ENCODE measurements at places on chromosomes 3 and 15.

DNA sequence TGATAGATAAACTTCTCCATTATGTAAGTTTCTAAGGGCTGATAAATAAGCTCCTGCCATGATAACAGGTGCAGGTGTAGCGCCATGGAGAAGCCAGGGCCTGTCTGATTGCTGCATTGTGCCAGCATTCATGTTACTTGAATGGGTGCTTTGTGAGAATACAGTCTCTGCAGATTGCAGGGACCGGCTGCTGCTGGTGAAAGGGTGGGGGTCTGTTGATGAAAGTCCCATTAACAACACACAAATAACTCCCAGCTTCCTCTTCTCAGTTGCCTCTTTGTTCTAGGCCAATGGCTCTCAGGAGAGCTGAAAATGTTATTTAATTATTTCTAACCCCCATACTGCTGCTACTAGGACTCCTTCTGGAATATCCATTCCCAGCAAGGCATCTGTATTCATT is 77.2 kb downstream of the RTP4 start:
- no peak for DNase-seq

DNA sequence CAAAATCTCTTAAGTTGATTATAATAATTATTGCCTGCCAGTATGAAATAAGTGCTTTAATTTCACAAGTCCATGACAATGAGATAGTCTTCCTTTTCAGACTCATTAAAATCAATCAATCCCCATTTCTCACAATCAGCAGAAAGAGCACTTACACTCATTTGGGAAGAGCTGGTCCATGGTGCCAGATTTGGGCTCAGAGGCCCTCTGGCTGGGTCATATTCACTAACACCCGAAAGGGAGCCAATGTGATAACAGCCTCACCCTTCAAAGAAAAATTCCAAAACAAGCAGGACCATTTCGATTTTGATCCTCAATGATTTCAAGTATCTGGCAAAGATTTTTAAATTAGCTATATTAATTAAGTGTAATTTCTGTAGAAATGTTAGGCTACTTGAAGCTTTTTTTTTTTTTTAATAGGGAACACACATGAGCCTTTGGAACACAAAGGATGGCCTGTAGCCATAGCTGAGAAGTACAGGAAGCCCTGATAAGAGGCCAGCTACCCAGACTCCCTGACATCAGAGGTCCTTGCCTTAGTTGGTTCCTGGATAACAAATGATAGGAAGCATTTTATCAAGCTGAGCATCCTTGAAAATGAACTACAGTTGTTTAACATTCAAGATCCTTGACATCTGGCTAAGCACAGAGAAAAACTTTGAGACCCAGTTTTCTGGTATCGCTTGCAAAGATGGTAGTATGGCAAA is 17.1 kb downstream of the MCF2L2 start:
- no peak for DNase-seq

GRCh38 chr3:121835465-121835801 is 424 bp downstream of the EAF2 start:
- DNase-seq, result no peak

DNA sequence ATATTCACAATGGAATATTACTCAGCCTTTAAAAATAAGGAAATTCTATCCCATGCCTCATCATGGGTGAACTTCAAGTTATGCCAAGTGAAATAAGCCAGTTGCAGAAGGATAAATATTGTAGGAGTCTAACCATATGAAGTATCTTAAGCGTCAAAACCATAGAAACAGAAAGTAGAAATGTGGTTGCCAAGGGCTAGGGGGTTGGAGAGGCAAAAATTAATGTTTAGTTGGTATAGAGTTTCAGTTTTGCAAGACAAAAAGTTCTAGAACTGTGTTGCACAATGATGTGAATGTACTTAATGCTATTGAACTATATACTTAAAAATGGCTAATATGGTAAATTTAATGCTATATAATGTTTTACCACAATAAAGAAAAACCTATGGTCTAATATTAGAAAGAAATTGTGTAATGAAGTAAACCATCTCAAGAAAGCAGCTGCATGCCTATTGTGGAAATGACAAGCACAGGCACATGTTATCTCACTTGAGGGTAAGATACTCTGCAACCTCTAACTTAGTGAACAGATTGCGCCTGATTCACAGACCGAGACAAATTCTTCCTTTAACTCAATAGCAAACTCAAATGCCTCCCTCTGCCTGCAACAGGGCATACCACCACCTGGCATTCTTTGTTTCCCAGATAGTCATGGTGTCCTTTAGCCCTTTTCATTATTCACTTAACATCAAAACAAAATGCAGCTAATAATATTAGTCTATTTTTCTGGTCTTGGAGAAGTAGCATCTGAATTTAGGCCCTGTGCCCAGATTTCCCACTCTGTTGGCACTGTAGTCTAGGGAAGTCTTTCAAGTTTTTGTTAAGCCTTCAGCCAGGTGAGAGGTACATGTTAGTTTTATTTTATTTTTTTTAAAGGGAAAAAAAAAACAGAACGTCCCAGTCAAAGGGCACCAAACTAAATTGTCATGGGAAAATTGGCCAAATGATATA is 80.2 kb upstream of the ACP3 start:
- DNase-seq, result no peak

- no peak for DNase-seq
These were observed 459.4 kb upstream of the TGFBR2 start for GRCh38 chr3:30146978-30147377.

DNA sequence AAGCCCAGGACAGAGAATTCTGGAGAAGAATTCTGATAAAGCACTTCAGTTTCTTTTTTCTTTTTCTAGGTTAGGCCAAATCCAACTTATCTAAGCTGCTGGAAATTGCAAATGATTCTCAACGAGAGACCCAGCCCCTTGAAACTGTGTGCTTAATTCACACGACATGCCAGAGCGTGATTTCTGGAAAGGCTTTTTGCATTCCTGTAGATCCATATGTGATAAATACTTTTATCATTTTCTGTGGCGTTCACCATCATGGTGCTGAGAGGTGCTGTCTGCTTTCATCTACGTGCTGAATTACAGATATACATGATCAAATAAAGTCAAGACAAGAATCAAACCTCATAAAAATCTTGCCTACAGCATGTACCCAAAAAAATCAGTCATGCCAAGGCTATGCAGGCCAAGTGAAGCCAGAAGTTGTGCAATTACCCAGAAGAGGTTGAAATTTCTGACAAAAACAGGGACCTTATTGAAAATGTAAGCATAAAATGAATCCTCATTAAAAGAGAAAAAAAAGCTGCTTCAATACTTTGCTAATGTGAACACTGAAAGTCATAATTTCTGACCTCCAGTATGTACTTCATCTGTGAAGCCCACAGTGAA is 10.8 kb upstream of the MEF2A start:
- no peak for DNase-seq

GRCh38 chr15:70526221-70526973 is 237.0 kb downstream of the UACA start:
- peak; percentile 95 for DNase-seq

DNA sequence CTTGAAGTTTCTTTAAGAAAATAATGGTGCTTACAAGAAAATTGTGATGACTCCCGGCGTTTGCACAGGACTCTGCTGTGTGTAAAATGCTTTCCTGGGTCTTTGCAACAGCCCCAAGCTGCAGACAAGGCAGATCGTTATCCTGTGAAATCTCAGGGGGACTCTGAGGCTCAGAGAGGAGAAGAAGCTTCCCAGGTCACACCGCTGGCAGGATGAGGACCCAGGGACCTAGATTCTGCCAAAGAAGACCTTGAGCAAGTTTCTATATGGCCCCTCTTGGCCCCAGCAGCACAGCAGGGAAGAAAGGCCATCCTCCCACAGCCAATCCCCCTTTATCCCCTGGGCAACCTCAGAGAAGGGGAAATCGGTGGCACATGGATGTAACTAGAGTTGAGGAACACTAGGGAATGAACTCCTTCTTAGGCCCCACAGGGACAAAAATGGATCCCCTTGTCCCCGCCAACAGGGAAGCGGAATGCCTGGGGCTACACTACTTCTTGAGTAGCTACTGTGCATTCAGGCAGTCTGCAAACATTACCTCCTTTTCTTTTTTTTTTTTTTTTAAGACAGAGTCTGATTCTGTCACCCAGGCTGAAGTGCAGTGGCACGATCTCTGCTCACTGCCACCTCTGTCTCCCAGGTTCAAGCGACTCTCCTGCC is 72.8 kb downstream of the CPN2 start:
- no peak for DNase-seq

DNA sequence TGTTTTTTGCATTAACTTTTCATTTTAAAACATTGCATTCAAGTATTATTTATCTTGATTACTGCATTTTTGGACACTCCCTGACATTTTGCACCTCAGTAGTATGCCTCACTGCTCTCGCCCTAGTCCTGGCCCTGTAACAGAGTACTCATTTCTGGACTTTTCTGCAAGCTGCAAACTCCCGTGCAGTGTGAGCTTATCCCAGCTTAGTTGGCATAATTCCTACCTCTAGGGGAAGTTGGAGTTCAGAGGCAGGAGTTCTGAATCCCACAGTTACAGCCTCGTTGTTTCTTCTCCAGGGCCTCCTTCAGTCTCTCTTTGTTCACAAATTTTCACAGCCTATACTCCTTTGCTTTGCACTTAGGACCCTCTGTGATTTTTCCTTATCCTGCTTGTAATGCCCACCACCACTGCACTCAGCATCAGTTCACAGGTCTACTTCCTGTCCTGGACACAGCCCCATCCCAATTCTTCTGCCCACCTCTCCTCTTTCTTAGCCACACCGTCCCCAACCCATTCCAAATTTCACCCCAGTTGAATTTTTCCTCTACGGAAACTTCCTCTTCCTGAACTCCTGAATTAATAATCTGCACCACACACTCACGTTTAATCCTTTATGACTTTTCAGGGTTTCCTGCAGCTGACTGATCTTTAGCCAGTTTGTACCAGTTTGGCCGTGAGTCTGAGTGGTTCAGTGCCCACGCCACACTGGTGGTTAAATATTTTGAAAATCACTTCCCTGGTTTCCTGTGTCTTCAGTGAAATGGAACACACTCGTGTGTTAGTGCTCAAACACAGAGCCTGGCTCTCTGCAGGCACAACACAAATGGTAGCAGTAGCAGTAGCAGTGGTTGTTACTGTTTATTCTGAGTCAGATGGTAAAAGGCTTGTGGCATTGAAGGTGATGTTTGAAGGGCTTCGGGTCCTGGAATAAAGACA is 6.3 kb upstream of the CTSH start:
- DNase-seq, result peak; percentile 60

DNA sequence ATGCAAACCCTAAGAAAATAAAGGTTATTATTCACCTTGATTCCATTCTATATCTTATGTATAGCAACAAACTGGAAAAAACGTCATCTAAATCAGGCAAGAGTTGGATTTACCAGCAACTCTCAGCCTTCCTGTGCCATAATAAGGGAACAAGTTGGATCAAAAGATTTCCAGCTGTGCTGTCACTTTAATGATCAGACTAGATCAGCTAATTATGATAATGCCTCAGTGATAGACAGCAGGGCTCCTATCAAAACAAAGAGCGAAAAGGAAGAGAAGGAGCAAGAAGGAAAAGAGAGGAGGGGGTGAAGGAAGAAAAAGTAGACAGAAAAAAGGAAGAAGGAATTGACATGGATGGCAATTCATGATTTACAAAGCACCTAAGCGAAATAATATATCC is 36.7 kb upstream of the BCL6 start:
- DNase-seq, result no peak

- DNase-seq, result no peak
These were observed 5.7 kb downstream of the PTH1R start for GRCh38 chr3:46883054-46883829.

GRCh38 chr3:66000506-66000905 is 38.2 kb downstream of the MAGI1 start:
- no peak for DNase-seq

- DNase-seq, result peak; percentile 20
These were observed 54.8 kb downstream of the MAGEF1 start for GRCh38 chr3:184656829-184657681.

DNA sequence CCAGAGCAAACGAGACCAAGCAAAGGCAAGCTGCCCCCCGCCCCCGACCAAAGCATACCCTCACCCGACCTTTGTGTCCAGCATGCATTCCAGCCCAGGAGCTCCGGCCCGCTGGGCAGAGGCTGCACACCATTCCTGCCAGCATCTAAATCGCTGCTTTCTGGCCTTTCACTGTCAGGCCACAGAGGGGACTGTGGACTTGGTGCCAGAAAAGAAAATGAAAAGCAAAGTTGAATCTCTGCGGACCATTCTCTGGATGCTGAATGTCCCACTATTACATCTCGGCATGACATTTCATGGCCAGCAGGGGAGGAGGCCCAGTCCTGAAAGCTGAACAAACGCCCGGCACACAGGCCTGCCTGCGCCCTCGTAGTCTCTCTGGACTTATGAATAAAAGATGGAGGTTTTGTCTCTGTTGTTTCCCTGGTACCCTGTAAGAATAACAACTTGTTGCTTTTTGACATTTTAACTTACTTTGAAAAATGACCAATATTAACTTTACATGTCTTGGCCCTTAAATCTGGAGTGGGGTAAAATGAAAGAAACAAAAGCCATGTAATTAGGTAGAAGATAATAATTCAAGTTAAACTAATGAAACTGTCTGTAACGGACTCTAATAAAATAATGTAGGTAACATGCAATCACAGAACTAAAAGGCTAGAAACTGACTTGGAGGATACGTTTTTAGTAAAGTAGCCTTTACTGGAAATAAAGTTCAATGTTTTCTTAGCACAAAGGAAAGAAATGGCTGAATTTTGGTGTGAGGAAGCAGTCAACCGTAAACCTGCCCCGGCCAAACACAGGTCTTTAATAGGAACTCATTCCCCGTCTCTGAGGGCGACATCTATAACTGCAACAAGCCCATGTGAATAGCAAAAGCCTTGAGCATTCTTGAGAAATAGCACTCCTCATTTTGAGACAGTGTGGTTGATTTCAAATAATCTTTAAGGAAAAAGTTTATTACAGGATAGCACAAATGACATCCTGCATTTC is 12.7 kb downstream of the IL17RD start:
- no peak for DNase-seq

Data from PC-3 (cell line).